ENCODE measurements at places on chromosomes 3 and 15.

- no peak for DNase-seq
Observed at GRCh38 chr3:56783644-56784447, 17.9 kb downstream of the ARHGEF3 start.

DNA sequence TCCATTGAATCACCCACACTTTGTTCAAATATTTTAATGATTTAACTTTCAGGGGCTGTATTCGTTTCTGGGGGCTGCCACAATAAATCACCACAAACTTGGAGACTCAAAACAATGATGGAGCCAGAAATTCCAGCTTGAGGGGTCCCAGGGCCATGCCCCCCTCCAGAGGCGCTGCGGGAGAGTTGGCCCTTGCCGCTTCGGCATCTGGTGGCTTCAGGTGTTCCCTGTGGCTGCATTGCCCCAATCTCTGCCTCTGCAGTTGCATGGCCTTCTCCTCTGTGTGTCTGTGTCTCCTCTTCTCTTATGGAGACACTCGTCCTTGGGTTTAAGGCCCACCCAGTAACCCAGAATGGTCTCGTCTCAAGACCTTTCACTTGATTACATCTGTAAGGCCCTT is 144.7 kb downstream of the CHSY1 start:
- no peak for DNase-seq

- DNase-seq = no peak
Observed at GRCh38 chr3:25751725-25752124, 31.5 kb downstream of the NGLY1 start.

- no peak for DNase-seq
Observed at GRCh38 chr3:53592862-53593261, 98.5 kb downstream of the CACNA1D start.

- no peak for DNase-seq
Observed at GRCh38 chr3:42265059-42265991, 660 bp downstream of the CCK start.

GRCh38 chr3:8886546-8886945 is 76.7 kb downstream of the RAD18 start:
- no peak for DNase-seq

- DNase-seq = no peak
Observed at GRCh38 chr3:69244039-69244438, 121.6 kb upstream of the LMOD3 start.

GRCh38 chr3:150635526-150635925 is 32.4 kb downstream of the SELENOT start:
- DNase-seq = no peak

GRCh38 chr3:98521897-98522543 is 682 bp downstream of the CLDND1 start:
- DNase-seq = no peak

DNA sequence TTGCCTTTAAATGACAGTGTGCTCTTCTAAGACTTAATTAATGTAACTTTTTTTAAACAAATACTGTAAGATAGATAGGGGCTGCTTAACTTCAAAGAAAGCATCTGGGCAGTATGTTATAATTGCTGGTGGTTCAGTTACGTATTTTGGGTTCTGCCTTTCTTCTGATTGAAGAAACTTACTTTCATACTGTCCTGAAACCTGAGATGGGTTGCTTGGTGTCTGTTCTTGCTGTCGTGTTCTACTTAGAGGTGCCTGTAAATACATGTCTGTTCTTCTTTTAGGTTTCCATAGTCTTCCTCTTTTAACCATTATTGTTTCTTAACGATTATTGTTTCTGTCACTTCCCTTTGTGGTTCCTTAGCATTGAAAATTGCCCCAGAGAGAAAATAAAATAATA is 297.7 kb upstream of the CHRM5 start:
- no peak for DNase-seq

Data from stimulated activated CD4-positive, alpha-beta T cell treated with anti-CD3 and anti-CD28 coated beads, Interleukin-1b, Interleukin-23, amount 100 ng/mL, for 1 hour (primary cell).